ENCODE measurements at places on chromosomes 13 and 19.
A peak's percentile ranks its signal among the peaks of the same experiment; 100 is the strongest.

DNA sequence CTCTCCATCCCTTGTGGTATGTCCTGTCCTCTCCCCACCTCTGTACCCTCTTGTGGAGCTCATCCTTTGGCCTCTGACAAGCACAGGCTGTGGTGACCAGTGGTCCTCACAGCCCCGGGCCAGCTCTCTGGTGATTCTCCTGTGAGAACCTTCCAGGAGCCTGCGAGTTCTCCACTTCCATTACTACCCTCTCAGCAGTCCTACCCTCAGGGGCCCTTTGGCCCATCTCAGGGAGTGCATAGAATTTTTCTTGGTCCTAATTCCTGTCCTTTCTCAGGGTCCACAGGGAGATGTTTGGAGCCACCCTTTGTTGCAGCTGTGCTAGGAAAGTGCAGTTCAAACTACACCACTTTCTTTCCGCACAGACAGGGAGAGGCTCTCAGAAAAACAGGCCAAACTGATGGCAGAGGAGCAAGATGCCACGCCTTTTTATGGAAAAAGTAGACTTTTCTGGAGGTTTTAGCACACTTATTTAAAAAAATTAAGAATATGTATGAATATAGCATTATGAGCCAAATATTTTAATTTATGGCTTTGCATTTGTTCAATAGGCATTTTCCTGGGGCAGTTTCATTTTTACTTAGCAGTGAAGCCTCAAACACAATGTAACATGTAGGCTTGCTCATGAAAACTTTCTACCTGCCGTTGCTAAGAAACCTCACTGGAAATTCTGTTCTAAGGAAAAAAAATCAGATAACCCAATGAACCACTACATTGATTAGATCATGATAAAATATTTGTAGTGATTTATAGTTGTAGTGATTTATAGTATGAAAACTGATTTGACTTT lies 92.0 kb downstream of the GPR12 start:
- no peak for DNase-seq

DNA sequence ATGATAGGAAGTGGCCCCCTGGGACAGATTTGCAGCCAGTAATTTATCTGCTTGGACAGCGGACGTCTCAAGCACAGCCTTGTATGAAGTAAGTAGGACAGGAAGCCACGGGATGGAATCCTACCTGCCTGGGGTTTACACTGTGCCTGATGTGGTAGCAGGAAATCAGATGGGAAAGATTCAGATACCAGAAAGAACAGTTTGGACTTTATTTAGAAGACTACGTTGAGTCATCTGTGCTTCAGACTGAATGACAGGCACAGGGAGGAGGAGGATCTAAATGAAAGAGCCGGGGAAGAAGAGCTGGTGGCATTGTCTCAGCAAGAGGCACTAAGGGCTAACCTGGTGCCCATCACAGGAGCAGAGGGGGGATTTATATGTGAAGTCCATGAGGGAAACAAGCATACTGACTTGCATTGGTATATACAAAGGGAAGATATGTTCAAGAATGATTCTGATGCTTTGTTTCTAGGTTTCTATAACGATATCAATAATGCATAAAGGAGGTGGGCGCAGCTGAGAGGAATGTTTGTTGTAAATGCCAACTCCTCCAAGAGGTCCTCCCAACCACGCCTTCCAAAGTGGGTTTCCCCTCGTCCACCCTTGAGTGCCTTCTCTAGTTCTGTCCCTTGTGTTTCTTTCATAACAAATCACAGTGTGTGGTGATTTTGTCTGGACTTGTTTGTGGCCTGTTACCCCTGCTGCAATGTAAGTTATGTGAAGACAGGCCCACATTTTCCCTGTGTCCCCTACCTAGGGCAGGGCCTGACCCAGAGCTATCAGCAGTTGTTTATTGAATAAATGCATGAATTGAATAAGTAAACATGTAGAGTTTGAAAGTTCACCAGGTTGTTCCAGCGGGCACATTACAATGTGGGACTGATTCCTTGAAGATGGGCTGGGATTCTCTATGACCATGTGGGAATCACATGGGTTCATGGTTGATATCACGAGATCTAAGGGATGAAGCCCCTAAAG lies 328.4 kb downstream of the SLC7A1 start:
- DNase-seq = no peak

- DNase-seq = peak; percentile 96
Measured at GRCh38 chr19:46717034-46717715, at the start of gene PRKD2. TSS of gene PRKD2 (minus strand) at chr19:46717114. CDS start at chr19:46716370, 744 bp downstream.

DNA sequence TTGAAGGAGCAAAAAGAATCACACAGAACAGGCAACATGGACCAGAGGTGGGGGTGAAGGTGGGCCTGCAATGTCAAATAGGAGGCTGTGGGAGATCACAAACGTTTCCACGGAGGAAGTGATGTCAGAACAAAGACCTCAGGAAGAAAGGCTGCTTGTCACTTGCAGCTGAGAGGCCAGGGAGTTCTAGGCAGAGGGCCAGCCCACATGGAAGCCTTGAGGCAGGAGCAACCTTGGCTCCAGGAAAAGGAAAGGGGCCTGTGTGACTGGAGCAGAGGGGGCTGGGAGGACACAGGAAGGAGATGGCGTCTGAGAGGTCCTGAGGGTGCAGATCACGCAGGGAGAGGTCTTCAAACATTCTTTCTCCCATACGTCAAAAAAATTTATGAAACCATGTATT lies 16.3 kb downstream of the ZNF160 start:
- no peak for DNase-seq

DNA sequence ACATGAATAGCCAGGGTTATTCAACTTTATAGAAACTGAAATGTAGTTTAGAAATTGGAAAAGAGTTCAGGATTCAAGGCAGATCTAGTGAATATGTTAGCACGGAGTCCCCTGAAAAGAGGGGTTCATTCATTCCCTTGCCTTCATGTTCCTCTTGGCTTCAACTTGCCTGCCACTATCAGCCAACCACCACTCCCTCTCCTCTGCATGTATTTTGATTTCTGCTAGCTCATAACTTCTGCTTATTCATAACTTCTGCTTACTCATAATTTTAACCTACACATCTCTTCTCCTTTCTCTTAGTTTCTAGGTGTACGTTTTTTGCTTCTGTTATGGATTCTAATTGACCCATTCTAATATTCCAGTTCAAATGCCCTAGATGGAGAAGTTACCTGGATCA lies 5.5 kb upstream of the SERTM1 start:
- DNase-seq = no peak

DNA sequence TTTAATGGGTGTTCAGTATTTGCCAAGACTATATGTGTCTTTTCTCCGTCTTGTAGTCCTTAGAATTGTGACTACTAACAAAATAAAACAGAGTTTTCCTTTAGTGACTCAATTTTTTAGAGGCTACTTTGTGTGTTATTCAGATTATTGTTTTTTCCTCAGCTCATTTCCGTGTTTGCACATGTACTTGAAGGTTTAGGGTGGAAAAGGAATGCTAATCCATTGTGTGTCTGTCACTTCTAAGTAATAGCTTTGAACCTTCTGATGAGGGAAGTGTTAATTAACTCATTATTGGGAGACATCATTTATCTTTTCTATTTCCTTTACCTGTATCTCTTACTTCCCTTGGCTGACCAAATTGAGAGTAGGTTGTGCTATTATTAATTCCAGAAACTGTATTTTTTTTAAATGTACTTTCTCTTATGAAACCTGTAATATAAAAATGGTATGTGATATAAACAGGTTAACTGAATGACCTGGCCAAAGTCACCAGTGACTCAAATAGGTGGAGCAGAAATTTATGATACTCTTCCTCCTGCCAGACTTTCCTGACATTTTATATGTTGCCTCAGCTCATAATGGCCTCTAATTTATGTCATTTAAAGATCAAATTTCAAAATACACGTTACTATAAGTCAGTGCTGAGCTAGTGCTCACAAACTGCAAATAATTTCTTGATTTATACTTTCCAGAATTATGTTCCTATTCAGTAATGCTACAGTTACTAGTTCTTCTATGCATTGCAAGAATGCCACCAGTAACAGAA lies 88.8 kb downstream of the LMO7 start:
- DNase-seq = no peak

- DNase-seq = peak; percentile 2
Measured at GRCh38 chr19:38836983-38837626, 5.5 kb upstream of the ECH1 start.

DNA sequence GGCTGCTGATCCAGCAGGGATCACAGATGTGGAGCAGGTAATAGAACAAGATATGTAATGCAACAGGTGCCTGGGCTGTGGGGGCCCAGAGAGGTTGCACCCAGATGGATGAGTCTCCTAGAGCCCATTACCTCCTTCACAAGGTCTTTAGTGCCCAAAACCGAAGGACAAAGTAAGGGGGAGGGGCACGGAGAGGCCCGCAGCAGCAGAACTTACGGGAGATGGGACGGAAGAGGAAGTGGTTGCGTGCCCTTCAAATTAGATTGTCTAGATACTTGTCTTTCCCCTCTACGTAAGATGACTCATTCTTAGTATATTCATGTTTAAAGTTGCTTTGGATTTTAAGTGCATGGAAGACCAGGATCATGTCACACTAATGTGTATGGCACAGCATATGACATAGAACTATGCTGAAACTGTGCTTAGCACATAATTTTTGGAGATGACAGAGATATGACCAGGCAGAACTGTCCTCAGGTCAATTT lies 5.7 kb upstream of the MRPS31 start:
- no peak for DNase-seq

DNA sequence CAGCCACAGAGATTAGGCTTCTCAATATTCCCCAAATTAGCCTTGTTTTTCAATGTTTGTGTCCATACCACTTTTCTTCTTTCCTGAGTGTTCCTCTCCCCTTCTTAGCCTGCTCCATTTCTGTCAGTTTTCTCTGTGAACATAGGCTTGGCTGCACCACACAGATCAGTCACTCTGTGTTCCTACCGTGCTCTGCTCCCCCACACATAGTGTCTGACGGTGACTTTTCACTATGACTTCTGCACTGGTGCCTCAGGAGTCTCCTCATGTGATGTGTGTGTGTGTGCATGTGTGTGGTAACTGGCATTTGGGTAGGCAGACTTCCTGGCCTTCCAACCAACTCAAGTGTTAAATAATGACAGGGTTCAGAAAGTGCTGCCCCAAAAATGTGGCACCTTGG lies 47.9 kb upstream of the MYCBP2 start:
- DNase-seq = no peak

GRCh38 chr13:34591900-34592529 lies 350.1 kb upstream of the NBEA start:
- no peak for DNase-seq

DNA sequence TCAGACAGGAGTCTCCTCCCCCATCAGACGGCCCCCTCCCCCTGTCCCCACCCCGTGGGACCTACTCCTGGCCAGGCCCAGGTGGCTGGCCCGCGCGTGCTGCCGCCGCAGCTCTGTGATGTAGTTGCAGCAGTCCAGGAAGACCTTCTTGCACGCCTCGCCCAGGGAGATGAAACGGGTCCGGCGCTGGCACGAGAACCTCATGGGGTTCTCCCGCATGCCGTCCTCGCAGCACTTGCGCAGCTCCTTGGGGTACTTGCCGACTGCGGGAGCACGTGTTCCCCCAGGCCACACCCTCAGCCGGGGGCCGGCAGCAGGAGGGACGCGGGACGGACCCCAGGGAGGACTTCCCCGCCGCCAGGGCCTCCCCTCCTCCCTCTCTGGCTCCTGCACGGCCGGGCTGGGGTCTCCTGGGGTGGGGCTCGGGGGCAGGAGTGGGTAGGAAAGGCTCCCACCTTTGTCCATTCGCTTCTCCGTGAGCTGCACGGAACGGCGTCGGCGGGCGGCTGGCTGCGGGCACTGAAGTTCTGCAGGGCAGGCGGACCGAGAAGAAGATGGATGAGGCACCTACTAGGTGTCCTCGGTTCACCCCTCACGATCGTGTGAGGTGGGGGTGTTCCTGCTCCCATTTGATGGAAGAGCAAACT lies 13.3 kb downstream of the C3 start:
- no peak for DNase-seq

GRCh38 chr19:10699650-10700335 lies 1.4 kb upstream of the QTRT1 start:
- peak; percentile 69 for DNase-seq

DNA sequence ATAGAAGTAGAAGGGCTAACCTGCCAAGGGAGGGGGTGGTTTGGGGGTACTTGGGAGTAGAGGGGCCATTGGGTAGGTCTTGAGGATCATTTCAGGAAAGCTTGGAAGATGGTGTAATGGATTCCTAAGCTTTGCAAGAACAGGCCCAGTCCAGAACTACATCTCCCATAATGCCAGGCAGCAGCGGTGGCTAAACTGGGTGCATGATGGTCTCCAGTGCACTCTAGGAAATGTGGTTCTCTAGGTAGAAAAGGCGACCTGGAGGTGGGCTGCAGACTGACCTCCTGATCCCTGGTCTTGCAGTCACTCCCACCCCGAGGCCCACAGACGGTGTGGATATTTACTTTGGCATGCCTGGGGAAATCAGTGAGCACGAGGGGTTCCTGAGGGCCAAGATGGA lies 3.8 kb downstream of the APLP1 start:
- no peak for DNase-seq
